ENCODE measurements at places on chromosomes 13 and 19. TPM values are rescaled to one million over a fixed set of nuclear protein-coding genes. Genes with fewer than 3 reads are reported as not detected.
A peak's percentile ranks its signal among the peaks of the same experiment; 100 is the strongest.

Gene SBSN
- total RNA-seq = not detected

DNA sequence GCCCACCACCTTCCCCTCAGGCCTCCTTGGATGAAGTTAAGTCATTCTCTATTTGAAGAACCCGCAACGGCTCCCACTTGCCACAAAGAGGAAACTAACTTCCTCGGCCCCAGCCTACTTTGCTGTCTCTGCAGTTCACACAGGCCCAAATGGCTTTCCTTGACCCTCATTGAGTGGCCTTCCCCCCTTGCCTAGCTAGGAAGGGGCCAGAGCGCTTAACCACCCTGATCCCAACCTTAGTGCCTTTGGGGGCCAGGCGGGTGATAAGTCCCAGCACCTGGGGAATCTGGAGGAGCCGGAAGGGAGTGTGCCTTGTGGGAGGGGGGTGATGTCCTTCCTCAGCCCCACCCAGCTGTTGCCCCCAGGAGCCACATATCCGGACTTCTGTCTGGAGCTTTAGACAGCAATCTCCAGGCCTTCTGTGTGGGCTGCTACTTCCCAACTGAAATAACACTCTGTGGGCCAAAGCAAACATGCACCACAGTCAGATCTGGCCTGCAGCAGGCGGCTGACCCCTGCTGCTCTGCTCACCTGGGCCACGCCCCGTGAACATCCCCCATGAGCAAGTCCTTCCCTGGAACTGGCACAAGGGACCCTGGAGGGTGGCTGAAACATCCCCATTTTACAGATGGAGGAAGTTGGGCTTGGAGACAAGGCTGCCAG is 10.5 kb downstream of the NECTIN2 start:
- H3K27me3 ChIP-seq = peaks cover 8% of the 10 kb centered on the region
- peaks cover 13% of the 10 kb centered on the region for H3K4me1 ChIP-seq
- no peaks in the 10 kb centered on the region for H3K36me3 ChIP-seq
- no peak overlapping the region for H3K4me3 ChIP-seq
- DNase-seq = no peak
- H3K27ac ChIP-seq = peak overlapping the region; percentile 22

DNA sequence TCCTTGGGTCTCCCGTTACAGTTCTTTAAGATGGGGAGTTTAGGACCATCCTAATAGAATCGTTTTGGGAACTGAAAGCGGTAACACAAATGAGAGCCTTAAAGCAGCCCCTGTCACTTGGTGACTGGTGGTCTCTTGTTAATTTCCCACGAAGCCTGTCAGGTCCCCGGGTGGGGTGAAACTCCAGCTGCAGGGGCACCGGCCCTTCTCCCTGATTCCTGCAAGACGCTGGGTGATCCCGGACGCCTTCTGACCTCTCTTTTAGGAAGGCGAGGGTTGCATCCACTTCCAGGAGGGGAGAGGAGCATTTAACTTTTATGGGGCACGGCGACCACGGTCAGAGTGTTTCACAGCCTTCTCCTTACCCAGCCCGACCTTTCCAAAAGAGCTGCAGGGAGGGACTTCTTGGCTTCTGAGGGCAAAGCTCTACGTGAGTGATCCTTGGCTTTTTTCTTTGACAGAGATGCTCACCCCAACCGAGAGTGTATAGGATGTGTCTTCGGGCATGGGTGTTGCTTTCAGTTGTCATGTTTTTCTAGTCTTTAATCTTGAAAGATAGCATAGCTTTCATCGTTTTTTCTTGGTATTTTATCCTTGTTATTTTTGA is 688 bp downstream of the ZNF225 start:
- H3K36me3 ChIP-seq = peaks cover 47% of the 10 kb centered on the region
- H3K27me3 ChIP-seq = no peaks in the 10 kb centered on the region
- peaks cover 28% of the 10 kb centered on the region for H3K4me1 ChIP-seq
- no peak for DNase-seq

- no peak overlapping the region for H3K4me3 ChIP-seq
- no peaks in the 10 kb centered on the region for H3K4me1 ChIP-seq
- H3K36me3 ChIP-seq = no peaks in the 10 kb centered on the region
- no peak overlapping the region for H3K27ac ChIP-seq
- DNase-seq = no peak
Observed at GRCh38 chr13:67148161-67148571, 82.0 kb downstream of the PCDH9 start.

DNA sequence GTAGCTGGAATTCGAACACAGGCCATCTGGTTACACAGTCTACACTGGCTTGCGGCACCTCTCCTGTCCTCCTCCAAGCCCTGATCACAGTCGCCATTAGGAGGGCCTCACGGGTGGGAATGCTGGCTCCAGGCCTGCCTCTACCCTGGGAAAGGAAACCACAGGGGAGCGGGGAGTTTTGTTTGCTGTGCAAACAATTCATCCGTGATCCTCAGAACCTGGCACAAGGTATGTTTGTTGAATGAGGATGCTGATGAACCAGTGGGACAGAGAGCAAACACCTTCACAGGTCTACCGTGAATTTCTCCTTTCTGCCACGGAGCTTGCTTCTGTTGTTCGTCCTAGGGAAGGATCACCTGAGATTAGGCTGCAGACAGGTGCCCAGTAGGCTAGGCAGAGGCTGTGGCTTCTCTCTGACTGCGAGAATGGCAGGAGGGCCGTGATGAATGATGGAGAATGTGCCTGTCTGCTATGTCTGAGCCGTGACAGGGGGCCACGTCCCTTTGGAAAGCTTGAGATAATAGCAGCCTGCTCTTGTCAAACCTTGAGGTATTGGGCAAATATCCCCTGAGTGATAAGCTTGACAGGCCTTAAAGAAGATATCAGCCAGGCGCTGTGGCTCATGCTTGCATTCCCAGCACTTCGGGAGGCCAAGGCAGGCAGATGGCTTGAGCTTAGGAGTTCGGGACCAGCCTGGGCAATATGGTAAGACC is 36.7 kb downstream of the PIN1 start:
- no peak overlapping the region for H3K27ac ChIP-seq
- H3K4me3 ChIP-seq = no peak overlapping the region
- H3K4me1 ChIP-seq = peaks cover 8% of the 10 kb centered on the region
- DNase-seq = no peak
- no peaks in the 10 kb centered on the region for H3K27me3 ChIP-seq

- peak overlapping the region; percentile 60 for H3K4me3 ChIP-seq
- H3K27me3 ChIP-seq = peaks cover 33% of the 10 kb centered on the region
- peaks cover 65% of the 10 kb centered on the region for H3K4me1 ChIP-seq
- H3K36me3 ChIP-seq = peaks cover 3% of the 10 kb centered on the region
Observed at GRCh38 chr19:16266586-16266942, 58.1 kb upstream of the KLF2 start.

- H3K27me3 ChIP-seq = peaks cover 3% of the 10 kb centered on the region
- H3K4me1 ChIP-seq = peaks cover 28% of the 10 kb centered on the region
- no peak overlapping the region for H3K4me3 ChIP-seq
- peak overlapping the region; percentile 49 for H3K27ac ChIP-seq
- H3K36me3 ChIP-seq = peaks cover 2% of the 10 kb centered on the region
- DNase-seq = peak; percentile 90
Observed at GRCh38 chr19:41951686-41952172, 7.4 kb downstream of the RABAC1 start.

- DNase-seq = no peak
- H3K27ac ChIP-seq = no peak overlapping the region
- no peaks in the 10 kb centered on the region for H3K27me3 ChIP-seq
- no peak overlapping the region for H3K4me3 ChIP-seq
- H3K36me3 ChIP-seq = no peaks in the 10 kb centered on the region
Observed at GRCh38 chr13:50592412-50593155, 250.9 kb downstream of the DLEU7 start.
